ENCODE measurements at places on chromosomes 5 and 9.

GRCh38 chr5:78993165-78993564 is 8.1 kb upstream of the ARSB start:
- H3K4me3 ChIP-seq = no peak overlapping the region
- H3K36me3 ChIP-seq = no peaks in the 10 kb centered on the region
- H3K27me3 ChIP-seq = no peaks in the 10 kb centered on the region
- H3K4me1 ChIP-seq = peaks cover 18% of the 10 kb centered on the region
- DNase-seq = no peak
- H3K27ac ChIP-seq = no peak overlapping the region

- H3K4me3 ChIP-seq = no peak overlapping the region
- H3K4me1 ChIP-seq = peaks cover 6% of the 10 kb centered on the region
- peak; percentile 94 for DNase-seq
- no peak overlapping the region for H3K27ac ChIP-seq
Observed at GRCh38 chr9:129783516-129784361, 19.2 kb upstream of the TOR1B start.

DNA sequence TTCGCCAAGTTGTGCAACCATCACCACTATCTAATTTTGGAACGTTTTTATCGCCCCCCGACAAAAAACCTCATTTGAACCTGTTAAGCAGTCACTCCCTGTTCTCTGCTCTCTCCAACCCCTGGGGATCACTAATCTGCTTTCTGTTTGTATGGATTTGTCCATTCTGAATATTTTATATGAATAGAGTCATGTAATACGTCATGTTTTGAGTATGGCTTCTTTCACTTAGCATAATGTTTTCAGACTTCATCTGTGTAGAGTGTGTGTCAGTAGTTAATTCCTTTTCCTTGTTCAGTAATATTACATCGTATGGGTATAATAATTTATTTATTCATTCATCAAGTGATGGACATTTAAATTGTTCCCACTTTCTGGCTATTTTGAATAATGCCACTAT is 232.2 kb downstream of the SMARCA2 start:
- H3K27ac ChIP-seq = no peak overlapping the region
- peaks cover 8% of the 10 kb centered on the region for H3K4me1 ChIP-seq
- no peak for DNase-seq
- H3K4me3 ChIP-seq = no peak overlapping the region
- H3K36me3 ChIP-seq = no peaks in the 10 kb centered on the region

- DNase-seq = no peak
- H3K4me1 ChIP-seq = peaks cover 8% of the 10 kb centered on the region
Observed at GRCh38 chr5:1480217-1480616, 35.0 kb upstream of the SLC6A3 start.

- H3K4me3 ChIP-seq = no peak overlapping the region
- H3K27me3 ChIP-seq = no peaks in the 10 kb centered on the region
Observed at GRCh38 chr5:175494264-175495183, 16.2 kb downstream of the SFXN1 start.

GRCh38 chr9:133635533-133636531 is at the start of gene DBH:
TSS of gene DBH (plus strand) at chr9:133636363. CDS start at chr9:133636372, 9 bp downstream.
- no peak for DNase-seq
- no peak within 1 kb of the TSS for H3K27ac ChIP-seq
- peaks cover 8% of the 10 kb centered on the region for H3K4me1 ChIP-seq
- peaks cover 90% of the 10 kb centered on the region for H3K27me3 ChIP-seq
- no peak within 1 kb of the TSS for H3K4me3 ChIP-seq
- no peaks in the 10 kb centered on the region for H3K36me3 ChIP-seq

- no peak for DNase-seq
- H3K4me1 ChIP-seq = peaks cover 8% of the 10 kb centered on the region
- H3K27ac ChIP-seq = no peak overlapping the region
Observed at GRCh38 chr5:147966829-147967228, 60.5 kb upstream of the C5orf46 start.

Measured in esophagus muscularis mucosa (tissue), 4 donors.